Vein endothelial cell (primary cell): ENCODE measurements at places on chromosomes 4 and X. TPM values are rescaled to one million over a fixed set of nuclear protein-coding genes. Genes with fewer than 3 reads are reported as not detected.

SULT1B1 gene
- 15.3 and 46.1 TPM in 2 replicates for total RNA-seq

IL21 gene
- total RNA-seq: not detected in 2 replicates

DDX53 gene
- not detected in 2 replicates for total RNA-seq

RNF128 gene
- 0.38 TPM in 1 of 2 replicates, not detected in the other for total RNA-seq

MAGEA4 gene
- total RNA-seq: not detected in 2 replicates

PNMA5 gene
- total RNA-seq: not detected in 2 replicates

APOO gene
- total RNA-seq: 8.4 and 8.5 TPM in 2 replicates

SERTM2 gene
- not detected in 2 replicates for total RNA-seq

MAGEE2 gene
- total RNA-seq: not detected in 2 replicates

RCHY1 gene
- total RNA-seq: 30.7 and 40.3 TPM in 2 replicates

PAGE5 gene
- total RNA-seq: not detected in 2 replicates

PABPC5 gene
- 0.33 and 0.48 TPM in 2 replicates for total RNA-seq

SHROOM3 gene
- 1.6 and 2.7 TPM in 2 replicates for total RNA-seq

ITM2A gene
- 11.8 and 31.5 TPM in 2 replicates for total RNA-seq

COX7B2 gene
- not detected in 2 replicates for total RNA-seq

CLTRN gene
- total RNA-seq: 0.33 TPM in 1 of 2 replicates, not detected in the other

FAM241A gene
- 16.0 and 26.7 TPM in 2 replicates for total RNA-seq

PLS3 gene
- 392 and 546 TPM in 2 replicates for total RNA-seq

TSPAN5 gene
- 45.9 and 51.0 TPM in 2 replicates for total RNA-seq

ARMCX4 gene
- total RNA-seq: 5.2 and 5.7 TPM in 2 replicates

JAKMIP1 gene
- total RNA-seq: not detected in 2 replicates

KDR gene
- 286 and 524 TPM in 2 replicates for total RNA-seq

CUL4B gene
- 63.7 and 93.0 TPM in 2 replicates for total RNA-seq

PNMA6A gene
- 0.86 and 1.3 TPM in 2 replicates for total RNA-seq

BEX5 gene
- total RNA-seq: not detected in 2 replicates

PIR gene
- total RNA-seq: 77.7 and 127 TPM in 2 replicates

TRO gene
- total RNA-seq: 2.9 and 4.5 TPM in 2 replicates

IGSF1 gene
- not detected in 2 replicates for total RNA-seq

DGKQ gene
- total RNA-seq: 19.1 and 19.9 TPM in 2 replicates

HSD17B13 gene
- under 0.01 TPM in 1 of 2 replicates, not detected in the other for total RNA-seq

DRD5 gene
- not detected in 2 replicates for total RNA-seq

VGLL1 gene
- total RNA-seq: not detected in 2 replicates

USP17L21 gene
- not detected in 2 replicates for total RNA-seq

MAGEA8 gene
- not detected in 2 replicates for total RNA-seq
